Daoy (cell line): ENCODE measurements at places on chromosomes 3 and 15. TPM values are rescaled to one million over a fixed set of nuclear protein-coding genes. Genes with fewer than 3 reads are reported as not detected.
A peak's percentile ranks its signal among the peaks of the same experiment; 100 is the strongest.

Gene CCR9
- total RNA-seq: not detected in 2 replicates

Gene GRK7
- not detected in 2 replicates for total RNA-seq

Gene P2RY14
- total RNA-seq: not detected in 2 replicates

Gene RTP3
- not detected in 2 replicates for total RNA-seq

Gene LYZL4
- 0.23 TPM in 1 of 2 replicates, not detected in the other for total RNA-seq

Gene IRAK2
- 12.7 and 13.3 TPM in 2 replicates for total RNA-seq

DNA sequence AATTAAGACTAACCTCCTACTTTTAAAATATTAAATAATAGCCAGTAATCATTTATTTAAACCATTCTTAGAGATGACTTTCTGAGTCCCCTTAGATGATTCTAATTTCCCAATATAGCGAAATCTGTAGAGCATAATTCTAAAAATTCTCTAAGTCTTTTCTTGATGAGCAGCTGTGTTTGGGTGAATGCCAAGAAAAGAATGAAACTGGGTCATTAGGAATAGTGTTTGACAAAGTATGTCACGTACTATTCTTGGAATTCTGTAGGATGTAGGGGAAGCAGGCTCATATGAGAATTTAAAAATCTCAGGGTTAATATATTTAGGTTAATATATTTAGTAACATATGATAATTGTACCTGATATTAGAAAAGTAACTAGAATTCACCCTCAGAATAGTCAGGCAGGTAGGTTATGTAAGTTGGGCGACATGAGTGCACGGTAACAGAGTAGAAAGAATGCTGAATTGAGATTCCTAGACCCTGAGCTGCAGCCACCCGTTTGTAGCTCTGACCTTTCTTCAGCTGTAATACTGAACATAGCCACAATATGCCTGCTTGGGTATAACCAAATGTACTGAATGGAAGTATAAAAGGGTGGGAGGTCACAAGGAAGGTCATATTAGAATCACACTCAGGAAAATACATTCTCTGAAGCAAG lies 524.3 kb downstream of the UNC13C start:
- DNase-seq: no peak

DNA sequence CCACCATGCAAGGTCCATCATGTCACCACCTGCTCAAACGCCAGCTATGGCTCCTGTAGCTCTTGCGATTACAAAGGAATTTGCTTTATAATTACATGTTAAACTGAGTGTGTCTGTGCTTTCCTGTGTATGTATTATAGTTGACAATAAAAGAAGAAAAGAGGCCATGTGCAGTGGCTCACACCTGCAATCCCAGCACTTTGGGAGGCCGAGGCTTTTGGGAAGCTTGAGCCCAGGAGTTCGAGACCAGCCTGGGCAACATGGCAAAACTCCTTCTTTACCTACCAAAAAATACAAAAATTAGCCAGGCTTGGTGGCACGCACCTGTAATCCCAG lies 27.0 kb downstream of the ATRIP start:
- no peak for DNase-seq

GRCh38 chr15:82549199-82549665 lies 9.0 kb upstream of the RPS17 start:
- no peak for DNase-seq

- peak; percentile 89 for DNase-seq
Observed at GRCh38 chr15:40340740-40341400, at the start of gene CCDC9B. Gene CCDC9B, minus strand, starts transcription at chr15:40340939. Its CDS starts 120 bp downstream, at chr15:40340819.
